DMS 273 treated with DMSO at 0.1 percent for 48 hours (cell line): ENCODE measurements at places on chromosomes 1 and 21.

DNA sequence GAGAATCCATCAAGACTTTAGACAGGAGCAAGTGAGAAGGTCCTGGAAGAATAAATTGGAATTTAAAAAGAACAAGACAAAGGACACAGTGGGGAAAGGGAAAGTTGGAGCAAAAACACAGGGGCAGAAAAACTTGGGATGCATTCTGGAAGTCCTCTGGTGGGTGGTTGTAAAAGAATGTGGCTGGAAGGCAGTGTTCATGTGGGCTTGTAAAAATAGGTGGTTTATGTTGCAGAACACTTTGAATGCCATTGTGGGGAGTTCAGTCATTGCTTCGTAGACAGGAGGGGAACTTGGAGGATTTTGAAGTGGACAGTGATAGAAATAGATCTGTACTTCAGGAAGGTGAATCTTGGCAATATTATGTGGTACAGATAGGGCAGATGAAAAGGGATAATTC, 15.2 kb downstream of the KIF1B start:
- DNase-seq = no peak

GRCh38 chr1:162150112-162150511, 80.6 kb downstream of the NOS1AP start:
- DNase-seq = no peak

DNA sequence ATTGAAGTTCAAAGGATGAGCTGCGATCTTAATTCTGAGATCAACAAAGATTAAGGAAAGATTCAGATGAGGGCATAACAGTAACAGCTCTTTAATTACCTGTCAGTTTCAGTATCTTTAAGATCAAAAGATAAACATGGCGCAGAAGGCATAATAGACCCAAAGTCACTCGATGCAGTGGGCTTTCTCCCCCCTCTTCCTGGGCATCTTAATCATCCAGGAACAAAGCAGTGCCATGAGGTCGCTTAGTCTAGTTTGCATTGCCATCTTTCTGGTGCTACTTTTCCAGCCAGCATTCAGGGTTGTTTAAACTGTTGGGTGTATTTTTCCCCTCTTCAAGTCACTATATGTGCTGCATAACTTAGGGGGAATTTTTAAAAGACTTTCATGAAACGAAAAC, 72.3 kb downstream of the HUNK start:
- DNase-seq = no peak

GRCh38 chr1:10903821-10904220, 107.4 kb upstream of the CASZ1 start:
- no peak for DNase-seq

DNA sequence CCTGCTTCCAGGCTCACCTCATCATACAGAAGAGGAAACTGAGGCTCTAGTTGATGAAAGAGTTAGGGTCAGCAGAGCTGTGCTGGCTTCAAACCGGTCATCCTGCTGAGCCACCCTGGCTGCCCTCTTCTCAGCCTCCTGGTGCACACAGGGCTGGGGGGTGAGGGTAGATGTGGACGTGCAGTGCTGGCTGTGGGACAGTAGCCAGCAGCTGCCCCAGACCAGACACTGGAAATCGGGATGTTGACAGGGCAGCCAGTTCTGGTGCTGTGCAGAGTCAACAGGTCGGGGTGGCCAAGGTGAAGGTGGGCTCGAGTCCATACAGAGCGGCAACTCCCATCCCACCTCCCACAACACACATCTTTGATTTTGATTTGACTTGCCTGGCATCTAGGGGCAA, 1.5 kb upstream of the CLCNKA start:
- DNase-seq = no peak

- DNase-seq = no peak
Measured at GRCh38 chr1:4529446-4530165, 124.8 kb upstream of the AJAP1 start.

- DNase-seq = no peak
Measured at GRCh38 chr1:92419642-92420041, 67.1 kb downstream of the GFI1 start.

- DNase-seq = no peak
Measured at GRCh38 chr1:205287767-205288559, 33.6 kb downstream of the NUAK2 start.

GRCh38 chr21:29939924-29940275, at the start of gene GRIK1:
GRIK1 (minus strand) TSS chr21:29939996.
- DNase-seq = no peak

DNA sequence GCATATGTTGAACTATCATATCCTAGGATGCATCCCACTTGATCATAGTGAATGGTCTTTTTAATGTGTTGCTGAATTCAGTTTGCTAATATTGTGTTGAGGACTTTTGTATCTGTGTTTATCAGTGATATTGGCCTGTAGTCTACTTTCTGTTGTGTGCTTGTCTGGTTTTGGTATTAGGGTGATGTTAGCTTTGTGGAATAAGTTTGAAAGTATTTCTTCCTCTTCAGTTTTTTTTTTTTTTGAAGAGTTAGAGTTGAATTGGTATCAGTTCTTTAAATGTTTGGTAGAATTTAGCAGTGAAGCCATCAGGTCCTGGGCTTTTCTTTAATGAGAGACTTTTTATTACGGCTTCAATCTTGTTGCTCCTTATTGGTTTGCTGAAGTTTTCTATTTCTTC, 162.3 kb downstream of the VAV3 start:
- DNase-seq = no peak

GRCh38 chr1:150706091-150706490, 9.1 kb upstream of the GOLPH3L start:
- no peak for DNase-seq

DNA sequence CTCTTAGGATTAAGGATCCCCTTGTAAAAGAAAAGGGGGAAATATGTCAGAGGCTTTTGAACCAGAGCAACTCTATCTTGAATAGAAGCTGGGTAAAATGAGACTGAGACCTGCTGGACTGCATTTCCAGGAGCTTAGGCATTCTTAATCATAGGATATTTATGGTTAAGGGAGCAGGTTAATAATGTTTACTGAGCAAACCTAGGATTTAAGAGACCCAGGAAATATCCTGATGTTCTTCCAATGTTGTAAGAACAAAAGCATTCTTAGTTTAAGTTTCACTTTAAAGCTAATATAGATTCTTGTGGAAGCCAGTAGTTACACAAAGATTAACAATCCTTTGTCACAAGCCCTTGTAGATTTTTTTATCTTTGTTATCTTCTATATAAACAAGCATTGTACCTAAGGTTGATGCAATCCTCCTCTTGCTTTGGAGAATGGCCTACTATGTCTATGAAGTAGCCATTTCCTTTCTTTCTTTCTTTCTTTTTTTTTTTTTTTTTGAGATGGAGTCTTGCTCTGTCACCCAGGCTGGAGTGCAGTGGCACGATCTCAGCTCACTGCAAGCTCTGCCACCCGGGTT, 570.2 kb upstream of the BEND5 start:
- DNase-seq = no peak

DNA sequence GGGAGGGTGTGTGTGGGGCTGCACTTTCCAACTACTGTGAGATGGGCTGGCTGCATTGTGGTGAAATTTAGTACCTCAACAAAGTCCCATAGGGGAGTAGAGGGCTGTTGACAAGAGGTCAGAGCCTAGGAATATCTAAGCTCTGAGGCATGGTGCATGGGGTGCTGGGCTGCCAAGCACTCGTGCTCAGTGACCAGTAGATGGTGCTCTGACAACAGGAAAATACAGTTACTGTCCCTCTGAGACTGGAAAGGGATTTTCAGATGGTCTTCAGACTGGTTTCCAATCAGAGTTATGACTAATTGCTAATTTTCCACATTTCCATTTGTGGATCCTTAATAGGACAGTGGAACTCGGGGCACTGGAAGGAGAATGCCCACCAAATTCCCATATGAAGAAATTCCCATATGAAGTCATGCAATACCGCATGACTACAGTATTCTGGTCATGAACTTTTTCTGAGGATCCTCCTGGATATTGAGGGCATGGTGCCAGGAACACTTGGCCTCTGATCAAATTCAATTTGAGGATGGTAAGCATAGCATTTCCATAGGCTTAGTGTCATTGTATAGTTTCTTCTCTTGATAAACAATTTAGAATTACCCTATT, 4.1 kb upstream of the CACNA1E start:
- DNase-seq = peak; percentile 11

- no peak for DNase-seq
Measured at GRCh38 chr1:194133152-194133551, 946.7 kb upstream of the B3GALT2 start.

- no peak for DNase-seq
Measured at GRCh38 chr1:208467151-208467780, 223.1 kb upstream of the PLXNA2 start.

DNA sequence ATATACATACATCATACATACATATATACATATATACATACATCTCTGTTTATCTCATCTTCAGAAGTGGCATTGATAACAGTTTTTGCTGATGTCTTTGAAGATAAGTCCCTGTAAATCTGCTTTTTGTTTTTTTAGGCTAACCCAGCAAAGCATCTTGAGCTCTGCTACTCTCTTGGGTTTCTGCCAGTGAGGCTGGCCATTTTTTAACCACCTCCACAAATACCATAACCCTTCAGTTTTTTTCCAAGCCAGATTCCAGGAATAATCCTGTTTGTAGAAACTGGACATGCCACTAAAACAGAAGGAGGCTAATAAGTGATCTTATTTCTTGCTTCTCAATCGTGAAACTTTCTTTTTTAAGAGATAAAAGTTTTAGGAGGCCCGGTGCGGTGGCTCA, 21.6 kb downstream of the SDHC start:
- DNase-seq = no peak

DNA sequence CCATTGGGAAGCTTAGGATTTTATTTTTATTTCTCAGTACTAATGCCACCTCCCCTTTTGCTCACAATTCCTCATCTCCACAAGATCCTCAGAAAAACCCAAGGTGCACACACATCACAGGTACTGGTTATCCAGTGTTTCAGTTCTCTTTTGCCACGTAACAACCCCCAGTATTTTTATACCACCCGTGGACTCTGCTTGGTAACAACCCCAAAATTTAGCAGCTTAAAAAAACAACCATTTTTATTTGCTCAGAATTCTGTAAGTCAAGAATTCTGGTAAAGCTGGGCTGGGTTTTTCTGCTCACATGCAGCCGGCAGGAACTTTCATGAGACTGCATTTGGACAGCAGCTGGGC, 180.0 kb downstream of the KAZN start:
- no peak for DNase-seq

DNA sequence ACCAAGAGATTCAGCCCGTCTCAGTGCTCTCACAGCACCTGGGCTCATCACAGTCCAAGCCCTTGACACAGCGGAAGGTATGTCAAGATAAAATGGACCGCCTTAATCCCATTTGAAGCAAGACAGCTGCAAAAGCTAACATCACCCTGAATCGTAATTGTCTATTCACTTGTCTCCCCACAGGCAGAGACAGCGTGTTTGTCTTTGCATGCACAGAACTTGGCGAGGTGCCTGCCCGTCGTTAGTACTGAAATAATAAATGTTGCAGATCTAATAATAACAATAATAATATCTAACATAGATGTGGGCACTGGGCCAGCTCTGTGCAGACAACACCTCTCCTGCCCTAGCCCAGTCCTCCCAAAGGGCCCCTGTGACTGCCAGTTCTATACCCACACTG, 271.7 kb downstream of the NPHP4 start:
- DNase-seq = no peak

DNA sequence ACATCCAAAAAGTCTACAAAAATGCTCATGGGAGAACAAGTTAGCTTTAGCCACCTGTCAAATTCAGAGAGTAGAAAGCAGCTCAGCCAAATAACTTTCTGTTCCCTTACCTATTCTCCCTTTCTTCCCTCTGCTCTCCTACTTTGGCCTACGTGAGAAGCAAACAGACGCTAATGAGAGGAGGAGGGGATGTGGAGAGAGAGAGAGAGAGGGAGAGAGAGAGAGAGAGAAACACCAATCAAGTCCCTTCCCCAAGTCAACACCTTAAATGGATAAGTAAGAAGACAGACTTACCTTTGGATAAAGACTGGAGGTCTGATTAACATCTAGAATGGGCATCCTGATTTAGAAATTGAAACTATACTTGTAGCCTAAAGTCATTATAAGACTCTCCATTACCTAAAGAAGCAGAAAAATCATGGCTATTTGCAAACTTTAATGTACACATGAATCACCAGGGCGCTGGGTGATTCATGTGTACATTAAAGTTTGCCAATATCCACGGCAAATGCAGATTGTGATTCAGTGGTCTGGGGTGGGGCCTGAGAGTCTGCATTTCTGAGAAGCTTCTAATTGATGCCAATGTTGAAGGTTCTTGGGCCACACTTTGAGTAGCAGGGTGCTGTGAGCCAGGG, 13.1 kb upstream of the DUSP12 start:
- no peak for DNase-seq

GRCh38 chr1:30311749-30312148, 411.6 kb downstream of the MATN1 start:
- no peak for DNase-seq

DNA sequence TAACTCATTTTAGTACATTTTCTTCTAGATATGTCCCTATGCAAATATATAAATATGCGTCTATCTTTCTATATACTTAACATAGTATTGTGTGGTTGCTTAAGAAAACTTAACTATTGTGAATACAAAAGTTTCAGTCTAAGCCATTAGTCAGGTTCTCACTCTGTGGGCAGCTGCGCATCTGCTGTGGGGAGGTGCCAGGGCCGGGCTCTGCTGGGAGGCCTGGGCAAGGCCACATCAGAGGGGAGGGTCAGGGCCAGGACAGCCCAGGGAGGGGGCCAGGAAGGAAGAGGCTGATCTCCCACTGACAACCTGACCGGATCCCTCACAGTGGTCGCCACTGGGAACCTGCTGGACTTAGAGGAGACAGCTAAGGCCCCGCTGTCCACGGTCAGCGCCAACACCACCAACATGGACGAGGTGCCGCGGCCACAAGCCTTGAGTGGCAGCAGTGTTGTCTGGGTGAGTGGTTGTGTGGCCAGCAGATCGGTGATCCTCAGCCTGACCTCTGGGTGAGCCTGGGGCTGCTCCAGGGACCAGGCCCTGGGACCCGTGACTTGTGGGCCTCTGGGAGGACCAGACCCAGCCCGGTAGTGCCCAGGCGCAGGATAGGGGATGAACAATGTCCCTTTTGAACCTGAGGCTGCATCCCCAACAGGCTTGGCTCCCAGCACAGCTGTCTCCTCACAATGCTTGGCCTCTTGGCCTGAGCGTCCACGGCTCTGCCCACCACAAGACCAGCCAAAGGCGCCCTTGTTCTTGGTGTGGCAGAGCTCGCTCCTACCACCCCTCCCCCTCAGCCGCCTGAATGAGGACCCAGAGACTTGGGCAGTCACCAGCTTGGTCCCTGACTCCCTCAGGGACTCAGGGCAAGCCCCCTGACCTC, 20.2 kb downstream of the LDLRAP1 start:
- no peak for DNase-seq

- DNase-seq = no peak
Measured at GRCh38 chr1:221344693-221345092, 397.2 kb downstream of the DUSP10 start.

- DNase-seq = no peak
Measured at GRCh38 chr1:42700006-42700405, 17.8 kb downstream of the YBX1 start.

DNA sequence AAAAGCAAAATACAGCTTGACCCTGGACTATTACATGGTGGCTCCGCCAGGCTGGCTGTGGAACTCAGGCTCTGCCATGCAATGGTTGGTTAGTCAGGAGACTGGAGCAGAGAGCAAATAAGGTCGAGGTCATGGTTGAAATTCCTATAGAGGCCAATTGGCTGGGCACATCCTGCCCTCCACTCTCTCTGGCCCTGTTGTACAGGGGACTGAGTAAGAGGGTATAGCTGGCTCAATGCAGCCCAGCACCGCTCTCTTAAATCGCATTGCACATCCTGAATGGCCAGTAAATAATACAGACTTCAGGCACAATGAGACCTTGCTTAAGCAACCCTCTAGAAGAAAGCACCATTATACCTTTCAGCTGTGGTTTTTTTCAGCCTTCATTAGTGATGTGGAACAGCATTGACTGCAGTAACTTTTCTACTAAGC, 59.3 kb upstream of the PPP2R5A start:
- DNase-seq = no peak
